ENCODE measurements at places on chromosomes 5 and 9. TPM values are rescaled to one million over a fixed set of nuclear protein-coding genes. Genes with fewer than 3 reads are reported as not detected.

RHOBTB3 gene
- 93.0 TPM for total RNA-seq

INPP5E gene
- 12.0 TPM for total RNA-seq

FOXD1 gene
- 0.29 TPM for total RNA-seq

C5orf58 gene
- total RNA-seq = not detected

ST8SIA4 gene
- 38.5 TPM for total RNA-seq

HSPB3 gene
- 0.32 TPM for total RNA-seq

SPINK4 gene
- not detected for total RNA-seq

LHX2 gene
- not detected for total RNA-seq

All from left lung (tissue), 14 donors.